GM20000 (cell line): ENCODE measurements at places on chromosomes 3 and 15.

- DNase-seq, result no peak
Measured at GRCh38 chr3:7682822-7683229, 818.8 kb upstream of the LMCD1 start.

DNA sequence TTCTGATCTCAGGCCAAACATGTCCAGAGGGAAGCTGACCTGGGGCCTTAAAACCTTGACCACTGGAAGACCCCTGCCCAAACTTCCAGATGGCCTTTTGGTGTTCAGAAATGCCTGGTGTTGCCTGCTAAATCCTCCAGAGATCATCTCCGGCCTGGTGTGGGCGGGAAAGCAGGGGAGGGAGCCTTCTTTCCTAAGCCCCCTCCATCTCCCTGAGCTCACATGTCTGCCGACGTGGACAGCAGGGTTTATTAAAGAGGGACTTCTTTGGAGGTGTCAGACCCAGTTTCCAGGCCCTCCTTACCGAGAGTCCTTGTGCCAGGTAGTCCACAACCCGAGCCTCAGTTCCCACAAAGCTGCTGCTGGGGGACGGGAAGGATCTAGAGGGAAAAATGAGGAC, 55.9 kb upstream of the SLC6A1 start:
- no peak for DNase-seq

DNA sequence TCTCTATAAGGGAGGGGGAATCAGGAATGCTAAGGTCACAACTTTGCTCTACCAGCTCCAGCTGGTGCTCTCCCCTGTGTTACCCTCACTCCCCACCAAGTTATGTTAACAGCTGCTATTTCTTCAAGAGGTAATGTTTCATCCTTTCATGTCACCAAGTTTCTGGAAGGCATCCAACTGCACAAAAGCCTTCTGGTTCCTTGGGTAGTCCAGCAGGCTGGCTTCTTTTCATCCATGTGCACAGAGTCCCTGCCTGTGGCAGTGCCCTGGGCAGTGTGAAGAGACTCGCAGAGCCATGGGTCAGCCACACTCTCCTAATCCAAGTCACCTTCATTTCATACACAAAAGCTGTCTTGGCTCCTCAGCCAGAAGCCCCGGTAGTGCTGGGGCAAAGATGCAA, 737.5 kb upstream of the LMCD1 start:
- no peak for DNase-seq

DNA sequence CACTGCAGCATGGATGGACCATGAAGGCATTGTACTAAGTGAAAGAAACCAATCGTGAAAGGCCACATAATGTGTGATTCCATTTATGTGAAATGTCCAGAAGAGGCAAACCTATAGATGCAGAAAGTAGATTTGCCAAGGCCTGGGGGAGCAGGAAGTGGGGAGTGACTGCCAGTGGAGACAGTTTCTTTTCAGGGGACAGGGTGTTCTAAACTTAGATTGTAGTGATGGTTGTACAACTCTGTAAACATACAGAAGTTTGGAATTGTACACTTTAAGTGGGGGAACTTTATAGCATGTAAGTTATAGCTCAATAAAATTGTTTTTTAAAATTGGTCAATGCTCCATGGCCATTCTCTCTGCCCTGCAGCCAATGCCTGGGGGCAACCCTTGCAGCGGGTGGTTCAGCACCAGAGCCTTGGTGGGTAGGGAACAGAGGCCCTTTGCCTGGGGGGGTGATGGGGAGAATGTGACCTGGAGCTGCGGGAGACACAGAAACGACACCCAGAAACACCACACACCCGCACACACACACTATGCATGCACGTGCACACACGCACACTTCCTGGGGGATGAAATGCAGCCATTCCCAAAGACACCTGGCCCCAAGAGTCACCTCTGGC, 43.1 kb downstream of the DNAJB8 start:
- DNase-seq, result no peak

- no peak for DNase-seq
Measured at GRCh38 chr3:34005886-34006285, 207.5 kb downstream of the PDCD6IP start.

DNA sequence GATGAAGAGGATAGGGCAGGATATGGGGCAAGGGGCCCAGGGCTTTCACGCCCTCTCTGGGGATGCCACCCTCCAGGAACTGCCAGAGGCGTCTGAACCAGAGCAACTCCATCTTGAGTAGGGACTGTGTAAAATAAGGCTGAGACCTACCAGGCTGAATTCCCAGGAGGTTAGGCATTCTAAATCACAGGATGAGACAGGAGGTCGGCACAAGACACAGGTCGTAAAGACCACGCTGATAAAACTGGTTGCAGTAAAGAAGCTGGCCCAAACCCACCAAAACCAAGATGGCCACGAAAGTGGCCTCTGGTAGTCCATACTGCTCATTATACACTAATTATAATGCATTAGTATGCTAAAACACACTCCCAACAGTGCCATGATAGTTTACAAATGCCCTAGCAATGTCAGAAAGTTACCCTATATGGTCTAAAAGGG, 40.7 kb downstream of the HERC1 start:
- DNase-seq, result no peak

- peak; percentile 55 for DNase-seq
Measured at GRCh38 chr15:75455982-75456531, 4.6 kb upstream of the SIN3A start.

DNA sequence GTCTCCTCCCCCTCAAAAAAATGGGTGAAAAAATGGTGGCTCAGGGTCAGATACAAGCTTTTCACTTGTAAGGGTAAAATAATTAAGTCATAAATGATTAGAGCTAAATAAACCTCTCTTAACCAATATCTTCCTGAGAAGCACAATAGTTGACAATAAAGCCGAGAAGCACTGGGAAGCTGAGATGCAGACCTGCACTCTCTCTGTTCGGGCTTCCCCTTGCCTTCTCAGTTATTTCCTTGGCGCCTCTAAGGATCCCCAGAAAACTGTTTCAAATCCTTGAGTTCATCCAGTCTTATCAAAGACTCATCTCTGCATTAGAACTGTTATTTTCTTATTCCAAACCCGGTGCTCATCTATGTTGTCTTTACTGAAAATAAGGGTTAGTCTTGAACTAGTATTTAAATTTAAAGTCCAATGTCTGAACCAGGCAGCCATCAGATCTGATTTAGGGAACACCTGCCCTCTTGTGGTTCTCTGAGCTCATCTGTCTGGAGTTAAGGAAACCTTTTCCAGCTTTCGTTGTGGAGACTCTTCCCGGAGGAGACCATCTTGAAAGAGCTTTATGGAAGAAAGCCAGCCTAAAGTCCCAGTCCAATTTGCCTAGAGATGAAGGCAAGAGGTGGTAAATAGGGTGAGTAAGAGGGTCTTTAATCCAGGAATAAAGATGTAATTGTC, 256.4 kb upstream of the MCTP2 start:
- DNase-seq, result no peak

DNA sequence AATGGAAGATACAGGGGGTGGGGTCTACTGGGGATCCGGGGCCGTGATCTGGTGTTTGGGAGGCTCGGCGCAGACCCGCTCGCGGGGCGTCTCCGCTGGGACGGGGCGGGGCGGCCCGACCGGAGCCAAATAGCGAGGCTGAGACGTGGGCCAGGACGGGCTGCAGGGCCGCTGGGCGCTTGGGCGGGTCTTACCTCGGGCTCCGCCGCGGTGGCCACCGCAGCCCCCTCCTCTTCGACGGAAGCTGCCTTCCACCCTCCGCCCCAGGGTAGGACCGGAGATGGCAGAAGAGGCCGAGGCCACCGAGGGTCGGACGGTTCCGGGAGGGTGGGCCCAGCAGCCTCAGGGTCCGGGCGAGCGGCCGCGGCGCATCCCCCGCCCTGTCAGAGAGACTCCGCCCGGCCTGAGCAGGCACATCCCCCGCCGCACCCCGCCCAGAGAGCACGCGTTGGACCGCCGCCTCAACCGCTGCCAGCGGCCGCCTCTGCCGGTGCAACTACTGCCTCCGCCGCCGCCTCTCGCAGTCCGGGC, 399 bp downstream of the MYO9A start:
- peak; percentile 83 for DNase-seq

- no peak for DNase-seq
Measured at GRCh38 chr15:69585937-69586336, 133.3 kb downstream of the RPLP1 start.

DNA sequence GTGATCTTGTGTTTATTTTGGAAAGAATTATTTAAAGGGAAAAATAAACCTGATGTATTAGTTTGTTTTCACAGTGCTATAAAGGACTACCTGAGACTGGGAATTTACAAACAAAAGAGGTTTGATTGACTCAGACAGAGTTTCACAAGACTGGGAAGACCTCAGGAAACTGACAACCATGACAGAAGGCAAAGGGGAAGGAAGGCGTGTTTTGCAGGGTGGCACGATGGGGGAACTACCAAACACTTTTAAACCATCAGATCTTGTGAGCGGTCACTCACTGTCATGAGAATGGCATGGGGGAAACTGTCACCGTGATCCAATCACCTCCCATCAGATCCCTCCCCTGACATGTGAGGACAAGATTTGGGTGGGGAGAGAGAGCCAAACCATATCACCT, 87.0 kb downstream of the TP63 start:
- no peak for DNase-seq

GRCh38 chr3:108588601-108589000, 637 bp downstream of the CIP2A start:
- no peak for DNase-seq

DNA sequence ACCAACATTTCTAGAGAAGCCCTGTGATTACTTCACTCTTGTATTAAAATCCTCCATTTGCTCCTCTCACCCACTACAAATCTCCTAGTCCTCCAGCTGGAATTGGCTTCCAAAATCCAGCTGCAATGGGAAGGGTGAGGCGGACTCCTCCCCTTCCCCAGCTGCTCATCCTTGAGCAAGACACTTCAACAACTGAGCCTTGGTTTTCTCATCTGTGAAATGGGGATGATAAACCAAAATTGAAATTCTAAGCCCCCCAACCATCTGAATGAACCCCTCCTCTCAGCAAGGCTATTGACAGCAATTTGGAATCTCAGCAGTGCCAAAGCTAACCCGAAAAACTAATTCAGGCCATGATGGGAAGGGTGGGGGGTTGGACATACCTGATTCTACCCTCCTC, 9.4 kb downstream of the FAM174B start:
- DNase-seq, result no peak

- no peak for DNase-seq
Measured at GRCh38 chr15:40900256-40901052, 6.2 kb downstream of the VPS18 start.

- DNase-seq, result no peak
Measured at GRCh38 chr3:13653631-13654279, 104.8 kb downstream of the FBLN2 start.

DNA sequence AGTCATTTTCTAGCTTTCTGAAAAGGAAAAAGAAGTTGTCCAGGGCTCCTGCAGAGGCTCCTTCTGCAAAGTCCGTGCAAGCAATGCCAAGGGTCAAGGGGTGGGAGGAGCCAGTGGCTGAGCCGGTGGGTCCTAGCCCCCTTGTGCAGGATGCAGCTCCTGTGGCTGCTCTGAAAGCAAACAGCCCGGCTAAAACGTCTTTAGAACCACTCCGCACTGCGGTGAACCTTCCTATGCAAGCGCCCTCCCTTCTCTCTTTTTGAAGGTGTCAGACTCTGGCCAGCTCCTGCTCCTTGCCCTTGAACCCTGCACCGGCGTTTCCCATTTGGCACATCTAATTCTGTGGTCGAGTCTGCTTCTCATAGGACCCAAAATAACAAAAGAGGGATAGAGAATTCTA, 183.1 kb downstream of the UACA start:
- no peak for DNase-seq

GRCh38 chr3:194269610-194270145, 81.5 kb downstream of the CPN2 start:
- DNase-seq, result no peak

- DNase-seq, result no peak
Measured at GRCh38 chr3:126948980-126949535, 33.9 kb upstream of the PLXNA1 start.

GRCh38 chr3:24496529-24497482, 2.2 kb upstream of the THRB start:
- DNase-seq, result peak; percentile 28
